ENCODE measurements at places on chromosomes 12 and 14.

- no peak for DNase-seq
Observed at GRCh38 chr14:83320837-83321236, 1787.2 kb upstream of the SEL1L start.

DNA sequence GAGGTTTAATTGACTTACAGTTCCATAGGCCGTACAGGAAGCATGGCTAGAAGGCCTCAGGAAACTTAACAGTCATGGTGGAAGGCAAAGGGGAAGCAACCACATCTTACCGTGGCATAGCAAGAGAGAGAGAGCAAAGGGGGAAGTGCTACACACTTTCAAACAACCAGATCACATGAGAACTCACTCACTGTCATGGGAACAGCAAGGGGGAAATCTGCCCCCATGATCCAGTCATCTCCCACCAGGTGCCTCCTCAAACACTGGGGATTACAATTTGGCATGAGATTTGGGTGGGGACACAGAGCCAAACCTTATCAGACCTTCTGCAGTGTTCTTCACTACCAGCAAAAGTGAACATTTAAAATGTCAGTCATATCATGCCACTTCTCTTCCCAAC is 58.9 kb downstream of the USP15 start:
- DNase-seq = no peak

DNA sequence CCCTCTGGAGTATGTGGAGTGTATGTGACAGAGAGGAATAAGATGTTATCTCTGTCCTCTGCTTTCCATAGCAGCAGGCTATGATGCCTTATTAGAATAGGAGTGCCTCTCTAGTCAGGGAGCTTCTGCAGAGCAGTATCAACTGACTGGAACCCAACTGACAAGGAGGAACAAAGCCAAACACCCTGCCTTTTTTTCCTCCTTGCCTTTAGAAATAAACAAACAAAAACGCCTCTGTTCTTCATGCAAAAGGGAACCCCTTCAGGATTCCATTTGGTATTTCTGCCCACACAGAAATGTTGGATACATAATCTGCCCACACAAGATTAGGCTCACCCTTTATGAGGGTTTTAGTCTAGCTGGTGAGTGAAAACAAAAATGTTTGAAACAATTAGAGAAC is 50.3 kb downstream of the VRK1 start:
- no peak for DNase-seq

DNA sequence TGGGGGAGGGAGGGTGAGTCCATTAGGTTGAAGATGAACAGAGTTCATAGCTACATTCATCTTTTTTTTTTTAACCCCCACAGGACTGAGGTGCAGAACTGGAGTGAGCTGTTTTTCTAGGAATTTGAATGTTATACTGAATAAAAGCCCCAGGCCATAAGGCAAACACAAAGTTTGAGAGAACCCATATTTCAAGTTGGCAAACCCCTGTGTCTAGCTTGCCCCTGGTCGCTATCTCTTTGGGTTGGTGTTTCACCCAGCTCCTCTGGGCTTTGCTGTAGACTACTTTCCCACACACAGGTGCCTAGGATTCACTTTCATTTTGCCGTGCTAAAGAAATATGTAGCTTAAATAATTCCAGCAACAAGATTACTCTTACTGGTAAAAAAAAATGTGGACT is 5.2 kb upstream of the LMO3 start:
- no peak for DNase-seq

GRCh38 chr14:105011312-105011990 is 9.4 kb downstream of the CDCA4 start:
- DNase-seq = no peak

Measured in NCI-H446 (cell line).